NCI-H2029 (cell line): ENCODE measurements at places on chromosomes 3 and 15.

- DNase-seq = no peak
These were observed 140.9 kb upstream of the GRM7 start for GRCh38 chr3:6719999-6720398.

DNA sequence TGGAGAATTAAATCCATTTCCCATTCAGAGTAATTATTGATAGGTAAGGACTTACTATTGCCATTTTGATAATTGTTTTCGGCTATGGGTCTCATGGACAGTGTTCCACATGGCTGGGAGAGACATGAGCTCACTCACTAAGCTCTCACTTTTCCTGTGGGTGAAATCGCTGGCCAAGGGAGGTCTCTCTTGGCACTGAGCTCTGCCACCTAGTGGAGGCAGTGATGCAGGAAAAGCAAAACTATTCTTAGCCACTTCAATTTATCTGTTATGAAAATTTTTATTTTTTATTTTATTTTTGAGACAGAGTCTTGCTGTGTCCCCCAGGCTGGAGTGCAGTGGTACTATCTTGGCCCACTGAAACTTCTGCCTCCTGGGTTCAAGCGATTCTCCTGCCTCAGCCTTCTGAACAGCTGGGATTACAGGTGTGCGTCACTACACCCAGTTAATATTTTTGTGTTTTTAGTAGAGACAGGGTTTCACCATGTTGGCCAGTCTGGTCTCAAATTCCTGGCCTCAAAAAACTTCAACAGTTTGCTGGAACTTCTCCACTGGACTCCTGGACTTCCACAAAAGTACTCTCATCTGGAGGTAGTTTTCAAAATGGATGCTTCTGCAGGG, 4.7 kb upstream of the RNF13 start:
- peak; percentile 32 for DNase-seq

DNA sequence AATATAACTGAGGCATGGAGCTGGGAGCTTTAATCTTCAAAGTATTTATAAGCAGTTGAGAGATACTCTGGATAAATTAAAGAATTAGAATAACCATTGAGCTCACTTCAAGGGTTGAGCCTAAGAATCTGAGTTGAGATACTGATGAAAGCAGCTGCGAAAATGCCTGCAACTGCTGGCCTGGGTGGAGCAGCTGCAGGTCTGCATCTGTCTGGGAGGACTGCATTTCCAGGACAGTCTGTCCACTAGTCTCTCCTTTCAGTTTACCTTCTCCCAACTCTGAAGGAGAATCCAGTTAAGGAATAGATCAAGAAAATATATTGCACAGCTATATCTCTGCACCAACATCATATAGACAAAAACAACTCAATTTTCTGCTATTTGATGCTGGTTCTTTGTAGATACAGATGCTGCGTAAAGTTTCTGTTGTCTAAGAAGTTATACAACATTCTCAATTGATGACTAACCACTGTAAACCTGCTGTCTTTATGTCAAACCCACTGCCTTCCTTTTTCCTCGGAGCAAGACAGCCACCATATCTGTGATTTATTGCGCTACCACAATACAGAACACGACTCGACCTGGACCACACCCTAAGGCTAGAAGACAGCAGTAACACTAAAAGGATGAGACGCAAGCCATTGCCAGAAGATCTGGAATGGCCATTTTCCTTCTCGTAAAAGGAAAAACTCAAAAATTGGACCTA, 245.1 kb downstream of the MAGI1 start:
- no peak for DNase-seq

GRCh38 chr3:10437995-10438901, 67.1 kb downstream of the ATP2B2 start:
- no peak for DNase-seq

GRCh38 chr3:39166134-39166710, 12.8 kb upstream of the CSRNP1 start:
- peak; percentile 12 for DNase-seq

DNA sequence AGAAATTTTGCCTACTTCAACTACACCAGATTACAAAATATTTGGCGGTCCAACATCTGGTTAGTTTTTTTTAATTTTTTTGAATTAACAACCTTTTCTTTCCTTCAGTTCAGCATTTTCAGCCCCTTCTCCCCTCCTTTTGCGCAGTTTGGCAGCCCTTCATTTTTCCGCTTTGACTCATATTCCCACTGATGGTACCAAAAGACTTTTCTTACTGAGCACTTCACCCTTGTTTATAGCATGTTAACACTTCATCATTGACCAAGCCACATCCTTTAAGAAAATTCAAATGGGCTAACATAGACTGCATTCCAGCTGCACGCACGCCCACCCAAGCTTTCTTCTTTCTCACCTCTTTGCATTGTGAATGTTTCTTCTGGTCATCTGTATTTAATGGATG, 49.7 kb downstream of the SEMA6D start:
- no peak for DNase-seq

- no peak for DNase-seq
These were observed 226.7 kb upstream of the ALCAM start for GRCh38 chr3:105139881-105140560.

DNA sequence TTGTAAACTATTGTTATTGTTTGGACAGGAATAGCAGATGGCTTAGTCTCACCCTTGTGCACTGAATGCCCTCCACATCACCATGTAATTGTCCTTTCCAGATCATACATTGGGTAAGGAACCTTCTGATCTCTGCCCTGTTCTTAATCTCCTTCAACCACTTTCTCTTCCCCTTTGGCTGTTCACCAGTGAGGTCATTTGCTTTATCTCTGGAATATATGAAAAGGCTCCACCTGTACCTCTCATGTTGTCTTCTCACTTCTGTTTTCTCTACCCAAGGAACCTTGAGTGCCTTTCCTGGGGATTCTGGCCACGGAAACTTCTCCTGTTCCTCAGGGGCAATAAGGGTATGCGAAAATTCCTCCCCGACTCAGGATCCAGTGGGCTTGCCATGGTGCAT, 28.5 kb downstream of the MCTP2 start:
- DNase-seq = no peak

DNA sequence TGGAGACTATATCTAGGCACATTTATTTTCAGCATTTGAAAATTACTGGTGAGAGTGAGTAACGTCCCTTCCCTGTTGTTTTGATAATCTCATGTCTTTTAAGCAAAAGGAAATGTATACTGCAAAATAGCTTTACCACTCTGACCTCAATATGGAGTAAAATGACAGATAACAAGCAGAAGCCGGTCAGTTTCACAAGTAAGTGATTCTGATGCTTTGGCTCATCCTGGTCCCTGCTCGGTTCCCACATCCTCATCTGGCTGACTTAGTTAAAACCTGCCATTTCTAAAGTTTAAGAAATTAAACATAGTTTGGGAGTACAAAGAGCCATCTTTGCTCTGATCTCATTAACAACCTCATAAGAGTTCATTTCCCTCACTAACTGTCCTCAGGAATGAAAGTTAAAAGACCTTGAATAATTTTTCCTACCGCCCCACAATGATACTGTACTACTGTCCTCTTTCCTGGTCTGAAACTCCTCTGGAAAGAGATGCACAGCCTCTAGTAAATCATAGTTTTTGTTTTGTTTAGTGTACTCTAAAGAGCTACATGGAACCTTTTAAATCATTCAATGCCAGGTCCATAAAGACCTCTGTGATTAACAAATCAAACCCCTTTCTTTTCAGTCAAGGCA, 72.3 kb upstream of the ICE2 start:
- no peak for DNase-seq
